ENCODE measurements at places on chromosomes 2 and 18.
A peak's percentile ranks its signal among the peaks of the same experiment; 100 is the strongest.

- DNase-seq, result no peak
Measured at GRCh38 chr2:138626148-138626547, 124.6 kb downstream of the SPOPL start.

DNA sequence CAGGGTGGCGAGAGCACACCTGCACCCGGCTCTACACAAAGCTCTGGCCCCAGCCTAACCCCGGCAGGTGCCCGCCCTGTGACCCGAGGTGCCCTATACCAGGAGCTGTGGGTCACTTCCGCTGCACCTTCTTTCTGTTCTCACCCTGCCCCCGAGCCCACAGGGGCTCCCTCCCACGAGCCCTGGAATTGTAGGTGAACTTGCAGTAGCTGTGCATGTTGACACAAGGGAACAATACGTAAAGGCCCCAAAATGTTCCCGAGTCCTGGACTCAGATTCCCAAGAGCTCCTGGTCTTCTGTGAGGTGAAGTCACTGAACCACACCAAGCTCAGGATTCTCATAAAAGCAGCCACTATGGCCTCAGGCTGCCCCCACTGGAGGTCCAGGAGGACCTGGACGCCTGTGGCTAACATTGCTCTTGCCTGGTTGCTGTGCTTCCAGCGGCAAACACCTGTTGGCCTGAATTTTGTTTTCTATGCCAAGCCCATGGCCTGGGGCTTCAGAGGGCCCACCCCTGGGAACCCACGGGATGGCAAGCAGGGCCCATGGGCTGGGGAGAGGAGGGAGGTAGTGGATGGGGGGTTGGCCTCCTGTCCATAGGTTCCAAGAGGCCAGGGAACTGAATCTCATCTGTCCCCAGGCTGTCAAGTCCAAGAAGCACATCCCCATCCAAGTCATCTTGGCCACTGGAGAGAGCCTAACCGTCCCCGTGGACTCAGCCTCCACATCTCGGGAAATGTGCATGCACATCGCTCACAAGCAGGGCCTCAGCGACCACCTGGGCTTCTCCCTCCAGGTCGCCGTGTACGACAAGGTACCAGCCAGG is 23.2 kb upstream of the GPR17 start:
- DNase-seq, result no peak

DNA sequence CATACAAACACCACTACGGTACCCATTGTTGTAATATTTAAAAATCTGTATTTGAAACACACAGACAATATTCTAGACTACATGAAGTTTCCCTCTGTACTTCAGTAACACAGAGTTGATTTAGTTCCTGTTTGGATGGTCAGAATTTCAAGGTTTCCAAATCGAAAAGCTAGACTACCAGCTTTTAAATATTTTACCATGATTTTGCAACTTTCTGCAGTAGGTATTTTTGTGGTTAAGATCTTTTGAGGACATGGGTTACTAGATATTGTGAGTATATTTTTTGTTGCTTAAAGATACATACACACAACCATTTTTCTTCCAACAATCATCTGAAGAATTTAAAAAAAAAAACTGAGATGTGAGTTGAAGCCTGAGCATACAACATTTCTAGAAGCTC is 10.9 kb downstream of the SERPINB5 start:
- DNase-seq, result no peak

DNA sequence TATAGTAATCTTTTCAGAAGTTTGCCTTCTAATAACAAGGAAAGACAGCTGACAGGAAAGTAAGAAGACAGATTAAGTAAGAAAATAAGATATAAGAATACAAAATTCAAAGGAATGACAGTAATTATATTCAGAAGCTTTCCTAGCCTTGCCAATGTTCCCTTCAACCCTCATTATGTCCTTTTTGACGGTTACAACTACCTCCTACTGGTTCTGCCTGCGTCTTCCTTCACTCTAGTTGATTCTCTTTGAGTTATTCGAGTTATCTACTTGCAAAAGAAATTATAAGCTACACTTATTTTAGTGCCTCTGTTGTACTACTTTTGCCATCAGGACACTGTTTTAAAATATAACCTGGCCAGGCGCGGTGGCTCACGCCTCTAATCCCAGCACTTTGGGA is 218.9 kb upstream of the GYPC start:
- no peak for DNase-seq

GRCh38 chr2:18413676-18414396 is 146.6 kb downstream of the RDH14 start:
- DNase-seq, result no peak

- DNase-seq, result no peak
Measured at GRCh38 chr2:120341977-120342376, 4.0 kb upstream of the INHBB start.

GRCh38 chr18:57906852-57907251 is 103.7 kb upstream of the ATP8B1 start:
- no peak for DNase-seq

DNA sequence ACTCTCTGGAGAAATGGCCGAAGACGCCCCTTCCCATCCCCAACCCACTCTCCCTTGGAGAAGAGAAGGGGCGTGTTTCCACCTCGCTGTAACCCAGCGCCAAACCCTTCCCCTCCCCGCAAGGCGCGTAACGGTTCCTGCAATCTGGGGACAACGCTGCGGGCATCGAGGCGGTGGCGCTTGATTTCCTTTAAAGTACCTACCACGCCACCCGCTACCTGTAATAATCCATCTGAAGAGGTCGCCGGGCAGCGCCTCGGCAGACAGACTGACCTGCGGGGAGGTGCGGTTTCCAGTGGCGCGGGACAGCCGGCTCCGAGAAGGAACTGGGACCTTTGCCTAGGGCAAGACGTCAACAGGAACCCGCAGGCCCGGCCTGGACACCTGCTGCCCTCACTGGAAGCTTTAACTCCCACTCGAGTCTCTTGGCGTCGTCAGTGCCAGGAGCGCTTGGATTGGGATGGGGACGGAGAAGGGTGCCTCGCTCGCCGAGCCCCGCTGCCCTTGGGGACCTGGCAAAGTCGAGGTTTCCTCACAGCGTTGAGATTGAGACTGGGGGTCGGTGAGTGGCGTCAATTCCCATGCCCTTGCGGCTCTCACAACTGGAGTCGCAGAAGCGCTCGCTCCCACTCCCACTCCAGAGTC is at the start of gene CYP1B1:
Gene CYP1B1 (minus strand): TSS at position 645 of the 645 bp plus-strand sequence. CDS start 763 bp downstream, outside the sequence.
- peak; percentile 53 for DNase-seq

DNA sequence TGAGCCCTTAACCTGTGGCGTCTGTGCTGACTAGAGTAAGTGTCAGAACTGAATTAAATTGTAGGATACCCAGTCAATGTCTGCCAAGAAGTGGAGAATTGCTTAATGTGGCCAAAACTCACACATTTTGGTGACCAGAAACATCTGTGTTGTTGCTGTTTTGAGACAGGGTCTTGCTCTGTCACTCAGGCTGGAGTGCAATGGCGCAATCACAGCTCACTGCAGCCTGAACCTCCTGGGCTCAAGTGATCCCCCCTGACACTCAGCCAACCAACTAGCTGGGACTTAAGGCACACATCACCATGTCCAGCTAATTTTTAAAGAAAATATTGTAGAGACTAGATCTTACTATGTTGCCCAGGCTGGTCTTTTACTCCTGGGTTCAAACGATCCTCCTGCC is 34.4 kb upstream of the RTN4 start:
- no peak for DNase-seq

- DNase-seq, result no peak
Measured at GRCh38 chr18:40902436-40902835, 1052.6 kb upstream of the PIK3C3 start.

- DNase-seq, result no peak
Measured at GRCh38 chr2:29401994-29402393, 286.8 kb downstream of the CLIP4 start.

DNA sequence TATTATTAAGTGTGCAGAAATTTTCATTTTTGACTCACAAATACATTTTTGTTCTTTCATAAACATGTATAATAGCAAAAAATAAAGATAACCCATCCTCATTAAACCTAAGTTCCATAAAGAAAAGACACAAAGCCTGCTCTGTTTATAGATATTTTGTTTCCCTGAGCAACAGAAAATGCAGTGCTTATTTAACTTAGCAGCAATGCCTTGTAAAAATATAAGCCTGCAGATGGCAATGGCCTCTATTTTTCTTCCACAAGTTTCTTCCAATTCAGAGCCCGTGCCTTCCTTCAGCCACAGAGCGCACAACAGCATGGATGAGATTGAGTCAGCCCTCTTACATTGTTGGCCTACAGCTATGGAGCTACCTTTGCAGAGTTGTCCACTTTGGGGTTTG is 43.6 kb downstream of the PKP4 start:
- no peak for DNase-seq

DNA sequence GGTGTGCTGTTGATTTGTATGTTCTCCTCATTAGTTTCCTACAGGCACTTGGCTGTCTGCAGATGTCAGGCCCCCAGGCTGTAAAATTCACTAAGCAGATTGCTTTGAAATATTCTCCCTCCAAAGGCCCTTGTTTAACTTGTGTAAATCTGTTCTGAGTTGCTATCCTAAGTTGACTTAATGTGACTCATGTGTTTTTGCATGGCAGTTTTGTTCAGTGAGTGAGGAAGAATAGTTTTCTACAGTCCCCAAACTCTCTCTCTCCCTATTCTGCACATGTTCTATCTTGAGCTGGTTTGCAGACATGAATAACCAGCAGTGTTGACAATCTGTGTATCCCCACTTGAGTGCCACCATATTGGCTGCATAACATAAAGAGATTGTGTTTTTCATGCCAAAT is 1005.4 kb upstream of the DDX18 start:
- no peak for DNase-seq

- DNase-seq, result no peak
Measured at GRCh38 chr18:7735196-7735595, 168.1 kb downstream of the PTPRM start.

- no peak for DNase-seq
Measured at GRCh38 chr2:104746858-104747257, 107.1 kb upstream of the POU3F3 start.

DNA sequence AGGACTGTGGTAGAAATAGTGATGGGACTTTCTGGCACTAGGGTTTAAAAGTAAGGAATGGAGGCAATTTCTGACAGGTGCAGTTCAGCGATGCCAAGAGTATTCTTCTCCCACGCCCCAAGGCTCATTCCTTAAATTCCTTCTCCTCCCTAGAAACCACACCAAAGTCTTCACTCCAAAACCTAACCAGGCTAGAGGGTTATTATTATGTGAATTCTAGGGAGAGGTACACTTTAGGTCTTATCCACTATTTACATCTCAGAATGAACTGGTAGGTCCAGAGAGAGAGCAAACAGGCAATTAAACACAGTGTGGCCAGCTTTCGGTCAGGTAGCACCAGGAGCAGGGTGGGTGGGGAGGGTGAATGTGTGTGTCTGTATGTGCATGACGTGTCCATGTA is 11.4 kb downstream of the IL1F10 start:
- no peak for DNase-seq

GRCh38 chr2:39377226-39377939 is 59.7 kb downstream of the MAP4K3 start:
- DNase-seq, result no peak

- no peak for DNase-seq
Measured at GRCh38 chr2:39504790-39505335, 67.8 kb upstream of the MAP4K3 start.

- DNase-seq, result no peak
Measured at GRCh38 chr18:7987284-7987976, 420.3 kb downstream of the PTPRM start.

DNA sequence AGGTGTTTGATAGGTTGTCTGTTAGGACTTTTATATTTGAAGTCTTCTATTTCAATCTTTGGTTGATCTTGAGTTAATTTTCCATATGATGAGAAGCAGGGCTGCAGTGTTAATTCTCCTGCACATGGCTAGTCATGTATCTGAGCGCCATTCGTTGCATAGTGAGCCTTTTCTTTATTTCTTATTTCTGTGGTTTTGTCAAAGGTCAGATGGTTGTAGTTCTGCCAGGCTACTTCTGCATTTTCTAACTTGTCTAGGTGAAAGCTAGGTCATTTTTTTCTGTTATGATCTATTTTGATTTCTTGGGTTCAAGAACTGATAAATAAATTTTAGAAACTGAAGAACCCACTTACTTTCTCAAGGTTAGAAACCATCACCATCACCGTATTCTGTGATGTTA is 56.7 kb downstream of the CCDC74A start:
- no peak for DNase-seq

GRCh38 chr18:13368080-13368813 is 149.7 kb downstream of the LDLRAD4 start:
- DNase-seq, result no peak

DNA sequence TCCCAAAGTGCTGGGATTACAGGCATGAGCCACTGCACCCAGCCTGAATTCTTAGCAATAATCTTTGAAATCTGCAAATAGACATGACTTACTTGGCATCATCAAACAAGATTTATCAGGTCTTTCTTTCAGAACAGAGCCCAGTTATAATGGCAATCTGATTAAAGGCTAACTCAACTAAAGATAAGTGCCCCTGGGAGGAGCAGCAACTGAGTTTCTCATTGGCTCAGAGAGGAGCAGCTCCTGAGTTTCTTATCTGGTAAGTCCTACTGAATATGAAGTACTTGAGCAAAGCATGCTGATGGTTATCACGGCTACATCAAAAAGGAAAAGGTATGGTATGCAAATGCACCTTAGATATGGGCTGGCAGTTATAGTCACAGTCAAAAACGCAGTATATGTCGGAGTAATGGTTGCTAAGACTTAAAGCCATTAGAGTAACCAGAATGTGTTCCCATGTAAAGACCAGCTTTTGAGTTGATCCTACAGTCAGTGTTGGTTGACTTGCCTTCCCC is 15.0 kb upstream of the AP1S3 start:
- DNase-seq, result no peak

GRCh38 chr2:95149397-95149984 is 10.2 kb downstream of the ZNF514 start:
- no peak for DNase-seq

DNA sequence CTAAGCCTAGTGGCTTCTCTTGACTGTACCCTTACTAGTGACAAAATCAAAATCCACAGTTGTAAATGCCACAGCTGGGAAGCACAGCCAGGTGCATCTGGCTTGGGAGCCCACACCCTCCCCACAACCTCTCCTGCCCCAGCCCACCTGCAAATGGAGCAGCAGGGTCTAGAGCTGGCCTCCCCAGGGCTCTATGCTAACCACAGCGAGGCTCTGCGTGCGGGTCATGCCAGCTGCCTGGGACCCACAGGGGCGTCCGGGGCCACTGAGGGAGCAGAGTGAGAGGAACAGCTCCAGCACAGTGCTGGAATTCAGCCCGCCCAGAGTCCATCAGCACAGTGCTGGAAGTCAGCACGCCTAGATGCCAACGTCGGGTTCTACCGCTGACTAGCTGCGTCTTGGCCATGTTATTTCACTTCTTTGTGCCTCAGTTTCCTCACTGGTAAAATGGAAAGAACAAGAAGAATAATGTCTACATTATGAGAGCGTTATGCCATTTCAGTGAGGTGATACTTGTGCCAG is 109.1 kb upstream of the ID2 start:
- peak; percentile 60 for DNase-seq

GRCh38 chr2:9707008-9707407 is 76.2 kb upstream of the YWHAQ start:
- DNase-seq, result no peak

GRCh38 chr2:190023860-190024259 is 38.7 kb downstream of the MSTN start:
- no peak for DNase-seq

Measured in mucosa of descending colon (tissue), 3 donors.